Lung microvascular endothelial cell (primary cell): ENCODE measurements at places on chromosomes 13 and 19. TPM values are rescaled to one million over a fixed set of nuclear protein-coding genes. Genes with fewer than 3 reads are reported as not detected.

- no peak for DNase-seq
Observed at GRCh38 chr13:61151062-61151461, 264.6 kb downstream of the PCDH20 start.

Gene SHISA2
- total RNA-seq, result 0.87 and 1.8 TPM in 2 replicates

GRCh38 chr19:51549533-51550324, 18.3 kb upstream of the SIGLEC6 start:
- no peak for DNase-seq

Gene ZNF569
- 5.2 and 6.1 TPM in 2 replicates for total RNA-seq

Gene KLK2
- total RNA-seq, result not detected in 2 replicates

DNA sequence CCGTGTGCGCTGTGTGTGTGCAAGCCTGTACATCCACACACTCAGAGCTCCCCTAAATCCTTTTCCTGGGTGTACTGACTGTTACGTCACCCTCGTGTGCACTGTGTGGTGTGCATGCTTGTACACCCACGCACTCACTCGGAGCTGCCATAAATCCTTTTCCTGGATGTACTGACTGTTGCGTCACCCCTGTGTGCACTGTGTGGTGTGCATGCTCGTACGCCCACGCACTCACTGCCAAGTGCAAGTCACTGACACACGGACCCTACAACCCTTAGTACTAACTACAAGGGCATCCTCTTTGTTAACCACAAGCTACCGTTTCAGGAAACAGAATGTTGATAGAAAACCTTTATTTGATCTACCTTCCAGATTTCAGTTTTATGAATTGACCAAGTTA, 983.4 kb downstream of the EFNB2 start:
- DNase-seq, result no peak

Gene TLE6
- 0.99 and 1.1 TPM in 2 replicates for total RNA-seq

Gene ACP7
- not detected in 2 replicates for total RNA-seq

DNA sequence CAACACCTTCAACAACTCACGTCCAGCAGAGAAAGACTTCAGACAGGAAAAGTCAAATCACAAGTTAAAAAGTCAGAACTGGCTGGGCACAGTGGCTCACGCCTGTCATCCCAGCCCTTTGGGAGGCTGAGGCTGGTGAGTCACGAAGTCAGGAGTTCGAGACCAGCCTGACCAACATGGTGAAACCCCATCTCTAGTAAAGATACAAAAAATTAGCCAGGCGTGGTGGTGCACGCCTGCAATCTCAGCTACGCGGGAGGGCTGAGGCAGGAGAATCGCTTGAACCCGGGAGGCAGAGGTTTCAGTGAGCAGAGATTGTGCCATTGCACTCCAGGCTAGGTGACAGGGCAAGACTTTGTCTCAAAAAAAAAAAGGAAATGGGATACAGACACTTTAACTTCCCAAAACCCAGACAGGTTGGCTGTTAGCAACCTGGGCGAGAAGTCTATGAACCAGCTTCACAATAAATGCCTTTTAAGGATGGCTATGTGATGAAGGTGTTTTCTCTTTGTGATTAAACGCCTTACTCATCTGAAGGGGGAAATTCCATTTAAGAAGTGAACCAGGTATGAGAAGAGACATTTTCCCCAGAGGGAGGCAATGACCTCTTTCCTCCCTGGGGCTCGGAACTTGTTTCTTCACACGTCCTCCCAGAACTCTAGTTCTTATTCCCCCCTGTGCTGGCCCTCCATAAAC, 80.4 kb downstream of the INSR start:
- DNase-seq, result no peak

- DNase-seq, result no peak
Observed at GRCh38 chr19:50191216-50191615, 12.2 kb upstream of the MYH14 start.

Gene PRTN3
- not detected in 2 replicates for total RNA-seq

Gene TPTE2
- total RNA-seq, result not detected in 2 replicates

Gene DUXA
- not detected in 2 replicates for total RNA-seq

- DNase-seq, result peak; percentile 4
Observed at GRCh38 chr13:20000062-20000552, 41.6 kb downstream of the ZMYM2 start.

GRCh38 chr13:92044351-92044750, 645.9 kb downstream of the GPC5 start:
- no peak for DNase-seq

Gene SMIM24
- not detected in 2 replicates for total RNA-seq

- peak; percentile 55 for DNase-seq
Observed at GRCh38 chr13:72726726-72727416, 558 bp downstream of the MZT1 start.

DNA sequence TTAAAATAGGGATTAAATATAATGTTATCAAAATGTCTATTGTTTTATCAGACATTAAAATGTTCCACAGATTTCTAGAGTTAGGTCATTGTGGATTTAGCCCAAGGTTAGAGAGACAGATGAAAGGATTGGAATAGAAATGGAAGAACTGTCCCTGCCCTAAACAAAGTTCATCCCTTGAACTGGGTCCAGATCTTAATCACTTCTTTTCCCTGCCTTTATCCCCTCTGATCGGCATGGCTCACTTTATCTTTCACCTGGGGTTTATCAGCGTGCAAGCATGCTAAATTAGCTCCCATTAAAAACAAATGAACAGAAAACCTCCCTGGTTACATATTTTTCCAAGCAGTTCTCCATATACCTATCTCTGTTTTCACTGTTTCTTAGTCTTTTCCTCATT, 23.4 kb upstream of the ARGLU1 start:
- DNase-seq, result no peak

- no peak for DNase-seq
Observed at GRCh38 chr13:112898621-112899280, 70.3 kb upstream of the MCF2L start.

DNA sequence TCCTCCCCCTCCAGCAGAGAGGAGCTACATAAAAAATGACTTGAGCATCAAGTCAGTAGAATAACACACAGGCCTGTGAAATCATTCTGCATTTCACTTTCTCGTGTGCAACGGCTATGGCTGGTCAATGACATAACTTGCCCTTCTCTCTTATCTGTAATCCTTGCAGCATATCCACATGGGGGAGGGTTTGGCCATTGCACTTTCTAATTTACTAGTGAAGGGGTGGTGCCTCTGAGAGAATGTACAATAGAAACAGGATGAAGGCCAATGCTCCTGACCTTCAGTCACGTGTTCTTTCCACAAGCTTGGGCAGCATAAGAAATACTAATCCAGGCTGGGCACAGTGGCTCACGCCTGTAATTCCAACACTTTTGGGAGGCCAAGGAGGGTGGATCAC, 641.0 kb upstream of the ARGLU1 start:
- DNase-seq, result peak; percentile 30

Gene BIVM
- total RNA-seq, result 10.7 and 16.5 TPM in 2 replicates

Gene SYNGR4
- not detected in 2 replicates for total RNA-seq

Gene FEM1A
- total RNA-seq, result 10.0 and 17.3 TPM in 2 replicates

GRCh38 chr19:35713904-35714495, 3.8 kb upstream of the KMT2B start:
- no peak for DNase-seq

DNA sequence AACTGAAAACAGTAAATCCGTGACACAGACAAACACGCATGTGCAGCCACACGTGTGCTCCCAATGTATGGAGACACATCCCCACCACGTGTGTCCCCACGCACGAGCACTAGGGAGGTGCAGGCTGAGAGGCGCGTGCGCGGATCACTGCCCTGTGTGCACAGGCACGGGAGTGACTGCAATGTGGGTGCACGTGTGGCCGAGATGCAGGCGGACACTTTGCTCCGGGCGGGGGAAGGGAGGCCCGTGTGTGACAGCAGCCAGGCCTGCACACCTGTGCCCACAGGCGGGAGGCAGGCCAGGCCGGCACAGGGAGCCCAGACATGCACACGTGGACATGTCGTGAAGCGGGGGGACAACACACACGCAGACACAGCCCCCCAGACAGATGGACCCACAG, 77.0 kb downstream of the PTPRS start:
- DNase-seq, result no peak

Gene CPB2
- total RNA-seq, result not detected in 2 replicates

- no peak for DNase-seq
Observed at GRCh38 chr13:36051082-36051481, 80.1 kb downstream of the DCLK1 start.

Gene RNF17
- total RNA-seq, result 0.20 and 0.22 TPM in 2 replicates

DNA sequence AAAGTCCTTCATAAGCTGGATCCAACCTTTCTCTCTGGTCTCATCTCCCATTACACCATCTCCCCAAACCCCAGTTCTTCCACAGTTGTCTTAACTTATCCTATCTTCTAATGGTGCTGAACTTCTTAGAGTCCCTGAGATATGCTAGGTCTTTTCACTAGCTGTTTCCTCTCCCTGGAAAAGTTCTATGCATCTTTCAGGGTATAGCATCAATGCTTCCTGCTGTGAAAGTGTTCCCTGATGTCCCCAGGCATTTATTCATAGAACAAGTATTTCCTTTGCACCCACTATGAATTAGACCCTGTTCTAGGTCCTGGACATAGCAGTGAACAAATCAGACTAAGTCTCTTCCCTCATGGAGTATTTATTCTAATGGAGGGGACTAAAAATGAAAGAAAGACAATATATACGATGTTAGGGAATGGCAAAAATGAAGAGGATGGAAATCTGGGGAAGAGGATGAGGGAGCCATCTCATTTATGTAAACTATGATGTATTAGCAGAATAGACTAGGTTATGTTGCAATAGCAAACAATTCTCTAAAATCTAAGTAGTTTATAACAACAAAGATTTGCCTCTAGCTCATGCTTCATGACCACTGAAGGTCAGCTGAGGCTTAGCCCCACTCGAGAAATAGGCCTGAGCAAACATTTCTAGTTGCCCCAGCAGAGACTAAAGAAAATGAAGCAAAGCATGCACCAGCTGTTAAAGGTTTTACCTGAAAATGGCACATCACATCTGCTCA, 120.0 kb downstream of the CYSLTR2 start:
- DNase-seq, result no peak

DNA sequence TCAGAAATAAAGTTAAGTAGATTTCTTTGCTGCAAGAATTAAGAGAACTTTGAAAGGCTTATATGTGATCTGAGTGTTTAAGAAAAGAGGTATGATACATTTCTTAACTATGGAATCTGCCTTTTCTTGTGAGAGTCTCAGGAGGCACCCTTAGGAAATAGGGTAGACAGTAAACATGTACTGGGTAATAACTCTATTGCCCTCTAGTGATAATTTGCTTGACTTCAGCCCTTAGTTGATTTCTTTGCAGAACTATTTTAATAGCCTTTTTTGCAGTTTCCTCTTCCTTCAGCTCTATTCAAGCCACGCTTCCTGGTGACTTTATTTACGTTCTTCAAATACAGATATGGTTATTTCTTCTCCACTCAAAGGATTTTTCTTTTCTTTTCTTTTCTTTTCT, 37.0 kb upstream of the CCNA1 start:
- peak; percentile 46 for DNase-seq

- no peak for DNase-seq
Observed at GRCh38 chr13:88704600-88705275, 1033.6 kb downstream of the SLITRK5 start.

DNA sequence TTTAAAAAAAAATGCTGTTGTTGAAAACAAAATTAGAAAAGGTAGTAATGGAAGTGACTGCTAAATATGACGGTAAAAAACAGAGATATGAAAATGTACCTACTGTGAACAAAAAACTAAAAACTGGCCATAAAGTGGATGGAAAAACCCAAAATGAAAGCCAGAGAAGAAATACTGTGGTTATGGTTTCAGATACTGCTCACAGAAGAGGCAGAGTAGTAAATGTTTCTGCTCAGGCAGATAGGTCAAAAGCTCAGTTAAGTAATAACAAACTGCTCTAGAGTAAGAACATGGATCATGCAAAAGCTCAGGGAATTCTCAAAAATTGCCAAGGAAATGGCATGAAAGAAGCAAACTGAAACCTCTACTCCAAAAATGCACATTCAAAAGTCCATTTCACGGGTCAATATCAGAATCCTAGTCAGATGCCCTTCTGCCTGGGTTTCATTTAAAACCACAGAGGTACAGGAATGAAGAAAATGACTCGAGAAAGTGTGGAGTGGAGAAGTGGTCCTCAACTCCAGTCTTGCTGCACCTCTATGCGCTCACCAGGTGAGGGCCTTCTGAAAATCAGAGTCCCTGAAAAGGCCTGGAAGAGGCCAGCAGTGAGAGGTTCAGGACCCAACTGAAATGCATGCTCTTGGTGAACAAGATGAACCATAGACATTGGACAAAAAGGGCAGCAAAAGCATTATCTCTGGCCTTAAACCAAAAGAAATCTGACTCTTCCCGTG, 315.0 kb upstream of the SPRY2 start:
- no peak for DNase-seq

- no peak for DNase-seq
Observed at GRCh38 chr13:93767180-93767916, 540.7 kb downstream of the GPC6 start.

Gene IGFL3
- not detected in 2 replicates for total RNA-seq

GRCh38 chr19:7925171-7925851, 624 bp downstream of the CTXN1 start:
- DNase-seq, result peak; percentile 78

DNA sequence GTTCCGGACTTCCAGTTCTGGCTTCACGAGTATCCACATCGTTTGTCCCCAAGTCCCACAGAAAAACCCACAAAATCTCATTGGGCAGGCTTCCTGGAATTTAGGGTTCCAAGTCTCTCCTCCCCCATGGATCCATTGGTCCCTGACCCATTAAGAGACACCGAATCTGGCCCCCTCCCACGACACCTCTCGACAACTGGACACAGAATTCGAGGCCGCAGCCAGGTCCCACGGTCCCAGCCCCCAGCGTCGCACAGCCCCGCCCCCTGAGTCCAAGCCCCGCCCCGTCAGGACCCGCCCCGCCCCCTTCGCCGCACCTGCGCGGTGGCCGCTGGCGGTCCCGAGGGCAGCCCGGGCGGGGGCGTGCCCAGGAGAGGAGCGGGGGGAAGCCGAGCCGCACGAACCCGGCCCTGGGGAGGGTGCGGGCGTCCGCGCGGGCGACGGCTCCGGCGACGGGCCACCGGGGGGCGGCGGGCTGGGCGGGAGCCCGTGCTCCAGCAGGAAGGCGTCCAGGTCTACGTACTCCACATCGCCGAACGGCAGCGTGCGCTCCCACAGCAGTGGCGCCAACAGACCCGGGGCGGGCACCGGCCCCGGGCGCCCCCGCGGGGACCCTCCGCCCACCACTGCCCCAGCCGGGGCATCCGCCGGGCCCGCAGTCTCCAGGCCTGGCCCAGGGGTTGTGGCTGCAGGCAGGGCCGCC, 1.8 kb downstream of the DBP start:
- peak; percentile 83 for DNase-seq

- DNase-seq, result no peak
Observed at GRCh38 chr13:55359067-55359466, 1781.7 kb upstream of the PRR20A start.

Gene GARIN5A
- total RNA-seq, result under 0.01 and 0.20 TPM in 2 replicates

GRCh38 chr13:45231722-45232121, 30.9 kb upstream of the KCTD4 start:
- DNase-seq, result peak; percentile 68

- DNase-seq, result no peak
Observed at GRCh38 chr13:100872761-100873160, 198.2 kb upstream of the TMTC4 start.

Gene SWSAP1
- total RNA-seq, result 0.65 and 1.2 TPM in 2 replicates

Gene ADGRL1
- 3.3 and 5.4 TPM in 2 replicates for total RNA-seq
